Hippocampal formation (tissue), 2 donors: ENCODE measurements at places on chromosomes 1 and 21.

DNA sequence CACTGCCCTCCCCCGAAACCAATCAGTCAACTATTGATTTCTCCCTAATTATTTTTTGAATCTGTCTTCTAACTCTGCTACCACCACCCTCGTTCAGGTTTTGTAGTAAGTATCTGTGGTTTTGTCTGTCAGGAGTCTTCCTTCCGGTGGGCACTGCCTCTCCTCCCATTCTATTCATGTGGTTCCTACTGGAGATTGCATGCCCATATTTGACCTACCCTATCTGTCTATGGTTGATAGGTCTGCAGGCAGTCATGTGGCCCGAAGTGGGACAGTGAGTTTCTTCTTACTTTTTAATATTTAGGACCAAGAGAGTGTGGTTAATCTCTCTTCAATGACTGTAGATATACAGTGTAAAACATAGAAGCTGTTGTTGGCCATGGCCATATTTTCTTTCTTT lies 17.8 kb upstream of the MAST2 start:
- DNase-seq, result no peak

DNA sequence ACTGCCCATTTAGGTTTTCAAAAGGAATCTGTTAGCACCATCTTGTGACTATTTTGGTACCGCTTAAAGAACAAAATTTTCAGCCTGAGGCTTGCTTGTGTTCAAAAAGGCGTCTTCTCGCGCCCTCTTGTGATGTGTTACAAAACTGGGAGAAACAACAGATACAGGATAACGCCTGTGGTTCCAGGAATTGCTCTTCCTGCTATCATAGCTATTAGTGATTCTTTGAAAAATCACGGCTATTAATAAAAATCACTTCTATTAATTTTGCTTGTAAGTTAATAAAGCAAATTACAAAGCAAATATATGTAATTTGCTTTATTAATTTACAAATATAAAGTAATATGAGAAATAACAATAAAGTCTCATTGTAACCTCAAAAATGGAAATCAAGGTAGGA lies 82.2 kb upstream of the ABCD3 start:
- DNase-seq, result peak; percentile 57

DNA sequence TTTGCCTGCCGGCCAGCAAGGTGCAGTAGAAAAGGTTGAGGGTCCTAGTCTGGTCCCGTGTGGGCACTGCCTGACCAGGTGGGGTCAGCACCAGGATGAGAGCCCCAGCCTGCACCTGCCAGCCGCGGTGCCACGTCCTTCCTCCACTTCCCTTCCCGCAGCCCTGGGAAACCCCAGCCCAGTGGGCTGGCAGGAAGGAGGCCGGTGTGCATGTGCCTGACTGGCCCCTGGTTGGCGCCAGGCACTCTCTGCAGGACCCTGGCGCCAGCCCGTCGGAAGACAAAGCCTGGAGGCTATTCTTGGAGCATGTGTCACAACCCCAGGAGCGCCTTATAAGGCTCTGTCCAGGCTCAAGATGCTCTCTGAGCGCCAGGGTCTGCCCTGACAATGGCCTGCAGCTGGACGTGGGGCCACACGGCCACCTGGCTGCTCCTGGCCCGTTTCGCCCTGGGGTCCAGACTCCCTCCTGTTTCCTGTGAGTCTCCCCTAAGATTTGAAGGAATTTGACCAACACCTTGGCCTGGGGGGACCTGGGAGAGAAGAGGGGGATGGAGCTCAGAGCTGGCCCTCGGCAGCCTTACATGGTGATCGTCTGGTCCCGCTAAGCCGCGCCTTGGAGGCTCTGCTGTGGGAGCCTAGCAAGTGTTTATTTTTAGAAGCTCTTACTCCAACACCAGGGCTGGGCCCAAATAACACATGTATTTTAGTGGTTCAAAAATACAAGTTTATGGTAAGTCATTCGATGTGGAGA lies 31.9 kb upstream of the POFUT2 start:
- DNase-seq, result no peak

GRCh38 chr1:230171356-230172015 lies 104.4 kb downstream of the GALNT2 start:
- no peak for DNase-seq

DNA sequence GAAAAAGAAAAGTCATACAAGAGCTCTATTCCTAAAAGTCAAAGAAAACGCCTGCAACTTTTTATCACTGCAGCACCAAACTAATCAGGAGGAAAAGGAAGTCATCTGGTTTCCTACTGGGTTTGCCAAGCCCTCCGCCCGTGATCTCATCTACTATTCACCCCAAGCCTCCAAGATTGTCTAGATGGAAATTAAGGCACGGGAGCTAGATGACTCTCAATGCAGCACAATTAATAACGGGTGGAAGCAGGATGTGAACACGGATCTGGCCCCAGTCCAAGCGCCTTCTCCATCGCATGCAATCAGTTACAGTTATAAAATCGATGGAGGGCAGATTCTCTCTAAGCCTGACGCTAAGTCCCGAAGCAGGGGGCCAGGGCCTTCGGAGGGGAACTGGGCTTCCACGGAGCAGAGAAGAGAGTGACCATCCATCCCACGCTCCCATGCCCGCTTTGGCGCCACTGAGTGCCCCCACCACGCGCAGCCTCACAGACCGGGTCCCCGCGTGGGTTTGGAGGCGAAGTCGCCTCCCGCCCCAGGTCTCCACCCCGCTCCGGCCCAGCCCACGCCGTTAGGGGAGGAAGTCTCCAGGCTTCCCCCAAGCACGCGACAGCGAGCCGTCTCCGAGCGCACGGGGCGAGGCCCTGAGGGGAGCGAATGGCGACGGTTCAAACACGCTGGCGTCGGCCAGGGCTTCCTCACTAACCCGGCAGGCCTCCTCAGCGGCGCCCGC lies 1.8 kb downstream of the HSF2BP start:
- DNase-seq, result no peak

DNA sequence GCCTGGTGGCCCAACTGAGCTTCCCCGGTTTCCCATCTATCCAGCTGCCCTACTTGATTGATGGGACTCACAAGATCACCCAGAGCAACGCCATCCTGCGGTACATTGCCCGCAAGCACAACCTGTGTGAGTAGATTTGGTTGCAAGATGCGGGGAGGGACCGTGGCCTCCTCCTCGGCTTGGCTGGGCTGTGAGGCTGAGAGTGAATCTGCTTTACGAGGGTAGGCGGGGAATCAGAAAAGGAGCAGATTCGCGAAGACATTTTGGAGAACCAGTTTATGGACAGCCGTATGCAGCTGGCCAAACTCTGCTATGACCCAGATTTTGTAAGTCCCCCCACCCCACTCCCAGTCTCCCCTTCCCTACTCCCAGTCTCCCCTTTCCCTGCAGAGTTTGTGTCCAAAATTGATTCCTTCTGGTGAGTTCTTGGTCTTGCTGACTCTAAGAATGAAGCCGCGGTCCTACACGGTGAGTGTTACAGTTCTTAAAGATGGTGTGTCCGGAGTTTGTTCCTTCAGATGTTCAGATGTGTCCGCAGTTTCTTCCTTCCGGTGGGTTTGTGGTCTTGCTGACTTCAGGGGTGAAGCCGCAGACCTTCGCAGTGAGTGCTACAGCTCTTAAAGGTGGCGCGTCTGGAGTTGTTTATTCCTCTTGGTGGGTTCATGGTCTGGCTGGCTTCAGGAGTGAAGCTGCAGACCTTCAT lies 1.5 kb downstream of the GSTM2 start:
- no peak for DNase-seq

GRCh38 chr21:30117631-30118030 lies 49.0 kb downstream of the CLDN17 start:
- DNase-seq, result no peak
